ENCODE measurements at places on chromosomes 11 and 22.
A peak's percentile ranks its signal among the peaks of the same experiment; 100 is the strongest.

DNA sequence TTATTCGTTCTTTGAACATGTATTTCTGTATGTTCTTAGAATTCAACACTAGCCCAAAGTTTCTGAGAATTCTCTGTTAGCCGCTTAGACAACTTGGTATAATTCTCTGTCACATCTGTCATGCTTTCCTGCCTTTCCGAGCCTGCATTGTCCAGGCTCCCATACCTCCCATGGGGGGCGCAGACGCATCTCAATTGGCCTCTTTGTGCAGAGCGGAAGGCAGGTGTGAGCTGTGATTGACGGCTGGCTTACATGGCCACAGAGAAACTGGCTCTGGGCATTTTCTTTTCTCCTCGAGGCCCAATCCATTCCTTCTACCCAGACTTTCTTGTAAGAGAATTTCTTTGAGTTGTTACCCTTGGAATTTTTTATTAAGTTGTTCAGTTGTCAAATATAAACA is 132.7 kb upstream of the SESN3 start:
- DNase-seq, result no peak

DNA sequence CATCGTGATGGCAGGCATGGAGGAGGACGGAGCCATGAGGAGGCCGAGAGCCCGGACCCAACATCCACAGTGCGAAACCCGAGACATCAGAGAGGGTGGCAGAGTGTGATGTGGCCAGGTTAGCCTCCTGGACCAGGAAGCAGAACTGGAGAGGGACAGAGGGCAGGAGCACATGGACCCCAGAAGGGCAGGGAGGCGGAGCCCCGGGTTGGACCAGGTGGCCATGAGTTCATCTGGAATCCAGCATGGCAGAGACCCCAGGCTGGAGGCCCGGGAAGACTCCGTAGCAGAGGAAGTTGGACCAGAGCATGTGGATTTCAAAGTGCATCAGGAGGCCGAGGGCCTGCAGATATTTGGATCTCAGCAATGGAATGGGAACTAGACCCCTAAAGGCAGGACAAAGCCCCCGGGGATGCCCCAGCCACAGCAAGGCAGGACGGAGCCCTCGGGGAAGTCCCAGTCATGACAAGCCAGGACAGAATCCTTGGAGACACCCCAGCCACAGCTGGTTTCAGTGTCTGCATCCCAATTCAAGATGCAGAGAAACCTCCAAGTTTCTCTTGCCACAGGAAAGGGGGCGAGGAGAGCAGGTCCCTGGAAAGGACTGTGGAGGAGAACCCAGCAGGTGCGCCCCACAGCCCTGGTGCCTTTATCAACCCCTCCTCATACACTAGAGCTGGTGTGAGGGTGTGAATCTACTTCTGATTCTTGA is 1393.4 kb downstream of the BRD1 start:
- no peak for DNase-seq

DNA sequence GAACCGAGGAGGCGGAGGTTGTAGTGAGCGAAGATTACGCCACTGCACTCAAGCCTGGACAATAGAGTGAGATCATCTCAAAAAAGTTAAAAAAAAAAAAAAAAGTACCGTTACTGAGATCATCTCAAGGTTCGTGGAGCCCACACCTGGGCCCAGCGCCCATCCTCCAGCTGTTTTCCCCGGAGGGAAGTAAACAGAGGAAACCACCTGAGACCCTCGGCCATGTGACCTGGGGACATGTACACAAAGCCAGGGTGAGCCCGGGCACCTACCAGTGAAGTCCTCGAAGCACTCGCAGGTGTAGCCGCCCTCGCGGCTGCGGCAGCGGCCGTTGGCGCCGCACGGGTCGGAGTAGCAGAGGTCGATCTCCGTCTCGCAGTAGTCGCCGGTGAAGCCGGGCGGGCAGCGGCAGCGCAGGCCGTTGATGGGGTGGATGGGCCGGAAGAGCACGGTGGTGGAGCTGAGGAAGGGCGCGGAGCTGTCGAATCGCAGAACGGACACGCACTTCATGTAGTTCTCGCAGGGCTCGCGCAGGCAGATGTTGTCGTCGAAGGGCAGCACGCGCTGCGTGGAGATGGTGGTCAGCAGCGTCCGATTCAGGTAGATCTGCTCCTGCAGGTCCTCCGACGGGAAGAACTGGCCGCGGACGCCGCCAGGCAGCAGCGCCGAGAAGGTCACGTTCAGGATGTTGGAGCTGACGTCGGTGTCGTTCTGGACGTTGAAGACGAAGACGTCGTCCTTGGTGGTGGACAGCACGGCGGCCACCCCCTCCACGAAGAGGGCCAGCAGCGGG is 73.8 kb downstream of the CELSR1 start:
- DNase-seq, result no peak

DNA sequence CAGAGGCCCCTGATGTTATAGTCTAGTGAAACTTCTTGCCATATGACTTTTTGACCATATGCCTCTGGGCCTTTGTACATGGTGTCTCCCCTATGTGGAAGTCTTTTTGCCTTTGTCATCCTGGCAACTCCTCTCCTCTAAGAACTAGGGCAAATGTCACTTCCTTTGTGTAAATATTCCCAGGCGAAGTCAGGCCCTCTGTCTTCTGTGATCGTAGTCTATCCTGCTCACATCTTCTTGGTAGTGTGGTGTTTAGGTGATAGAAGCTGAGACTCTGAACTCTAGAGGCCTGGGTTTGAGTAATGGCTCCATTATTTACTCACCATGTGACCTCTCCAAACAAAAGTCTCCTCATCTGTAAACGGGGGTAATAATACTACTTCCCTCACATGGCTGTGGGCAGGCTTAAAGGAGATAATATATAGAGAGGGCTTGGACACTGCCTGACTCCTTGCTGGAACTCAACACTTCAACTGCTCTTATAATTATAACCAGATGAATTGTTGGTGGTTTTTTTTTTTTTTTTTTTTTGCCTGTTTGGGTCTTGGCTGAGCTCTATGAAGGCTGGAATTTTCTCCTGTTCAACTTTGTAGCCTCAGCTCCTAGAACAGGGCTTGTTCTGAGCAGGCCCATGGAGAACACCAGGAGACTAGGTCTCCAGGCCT is 43.8 kb downstream of the INSC start:
- DNase-seq, result peak; percentile 46

DNA sequence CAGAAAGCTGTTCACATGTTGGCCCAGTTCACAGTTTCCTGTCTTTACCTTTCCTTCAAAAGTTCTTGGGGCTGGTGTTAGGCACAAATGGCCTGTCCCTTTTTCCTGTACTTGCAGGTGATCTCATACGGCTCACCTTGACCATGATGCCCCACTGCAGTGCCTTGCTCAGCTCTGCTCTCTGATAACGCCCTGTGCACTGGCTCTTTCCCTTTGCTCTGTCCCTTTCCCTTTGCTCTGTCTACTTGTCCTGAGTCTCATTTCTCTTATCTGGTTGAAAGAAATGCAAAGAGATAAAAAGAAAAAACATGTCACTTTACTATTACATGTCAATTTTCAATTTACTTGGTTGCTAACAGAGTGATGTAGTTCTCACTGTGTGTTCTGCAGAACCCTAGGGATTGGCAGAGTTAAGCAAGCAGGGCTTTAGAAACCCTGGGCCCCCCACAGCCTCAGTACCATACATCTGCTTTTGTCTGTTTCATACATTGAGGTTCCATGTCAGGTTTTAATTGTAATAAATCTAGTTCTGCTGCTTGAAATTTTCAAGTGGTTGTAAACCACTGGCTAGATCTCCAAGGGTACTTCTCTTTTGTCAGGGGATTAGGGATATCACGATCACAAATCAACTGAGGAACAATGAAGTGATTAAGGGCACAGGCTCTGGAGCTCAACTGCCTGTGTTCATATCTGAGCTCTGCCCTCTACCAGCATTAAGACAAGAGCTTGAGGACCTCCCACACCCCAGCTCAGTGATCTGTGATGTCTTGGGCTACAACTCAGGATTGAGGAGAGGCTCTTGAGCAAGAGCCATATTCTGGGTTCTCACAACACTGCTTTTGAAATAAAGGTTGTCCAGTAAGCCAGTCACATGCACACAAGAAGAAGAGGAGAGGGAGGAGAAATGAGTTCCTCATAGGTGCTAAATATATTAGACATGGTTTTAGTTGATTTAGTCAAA is 16.3 kb upstream of the SORL1 start:
- no peak for DNase-seq

DNA sequence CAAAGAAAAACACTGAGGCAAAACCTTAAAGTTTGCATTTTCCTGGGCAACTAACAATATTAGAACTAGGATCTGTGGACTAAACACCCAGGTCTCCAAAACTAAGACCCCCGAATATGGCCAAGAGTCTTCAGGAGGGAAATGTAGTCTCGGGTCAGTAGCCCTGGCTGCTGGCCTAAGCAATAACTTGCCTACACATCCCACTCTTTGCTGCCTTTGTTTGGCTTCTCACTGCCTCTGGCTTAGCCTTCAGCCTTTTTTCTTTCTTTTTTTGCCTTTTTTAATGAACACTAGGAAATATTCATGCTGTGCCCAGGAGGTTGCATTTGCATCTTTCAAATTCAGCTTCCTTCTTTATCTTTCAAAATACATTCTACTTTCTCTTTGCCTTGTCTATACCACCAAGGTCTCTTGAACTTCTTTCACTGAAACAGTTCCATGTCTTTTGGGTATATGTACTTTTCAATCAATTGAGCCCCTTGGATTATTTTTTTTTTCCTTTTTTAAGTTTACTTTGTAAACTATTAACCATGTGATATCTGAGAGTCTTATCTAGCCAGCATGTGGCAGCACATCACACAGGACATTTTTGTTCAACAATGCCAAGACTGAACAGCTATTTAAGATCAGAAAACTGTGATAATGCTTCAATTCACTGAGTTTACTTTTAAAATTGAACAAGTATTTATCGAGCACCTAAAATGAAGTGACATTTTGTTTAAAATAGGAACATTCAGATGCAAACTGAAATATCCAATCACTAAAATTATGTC is 165.0 kb upstream of the TRPC6 start:
- peak; percentile 34 for DNase-seq

- no peak for DNase-seq
Measured at GRCh38 chr22:22106855-22107254, 124.3 kb upstream of the TOP3B start.

DNA sequence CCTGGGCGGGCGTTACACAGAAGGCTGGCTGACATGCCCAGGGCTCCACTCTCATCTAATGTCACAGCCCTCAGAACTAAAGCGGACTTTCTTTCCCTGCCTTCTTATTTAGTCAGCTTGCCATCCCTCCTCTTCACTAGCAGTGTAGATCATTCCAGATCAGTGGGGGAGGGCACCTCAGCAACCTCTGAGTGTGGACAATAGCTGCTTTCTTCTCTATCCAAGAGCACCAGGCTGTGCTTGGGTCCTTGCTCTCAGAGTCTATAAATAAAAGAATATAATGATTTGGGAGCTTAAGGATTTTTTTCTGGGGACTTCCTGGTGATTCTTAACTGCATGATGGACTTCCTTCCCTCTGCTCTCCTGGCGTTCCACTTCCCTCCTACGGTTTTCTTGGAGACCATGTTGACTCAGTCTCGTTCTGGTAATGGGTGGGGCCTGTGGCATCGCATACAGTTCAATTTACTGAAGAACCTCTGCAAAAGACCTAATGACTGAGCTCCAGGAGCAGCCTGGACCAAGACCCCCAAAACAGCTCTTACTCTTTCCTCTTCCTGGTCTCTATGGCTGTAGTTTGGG is 2.9 kb upstream of the HMBS start:
- no peak for DNase-seq

DNA sequence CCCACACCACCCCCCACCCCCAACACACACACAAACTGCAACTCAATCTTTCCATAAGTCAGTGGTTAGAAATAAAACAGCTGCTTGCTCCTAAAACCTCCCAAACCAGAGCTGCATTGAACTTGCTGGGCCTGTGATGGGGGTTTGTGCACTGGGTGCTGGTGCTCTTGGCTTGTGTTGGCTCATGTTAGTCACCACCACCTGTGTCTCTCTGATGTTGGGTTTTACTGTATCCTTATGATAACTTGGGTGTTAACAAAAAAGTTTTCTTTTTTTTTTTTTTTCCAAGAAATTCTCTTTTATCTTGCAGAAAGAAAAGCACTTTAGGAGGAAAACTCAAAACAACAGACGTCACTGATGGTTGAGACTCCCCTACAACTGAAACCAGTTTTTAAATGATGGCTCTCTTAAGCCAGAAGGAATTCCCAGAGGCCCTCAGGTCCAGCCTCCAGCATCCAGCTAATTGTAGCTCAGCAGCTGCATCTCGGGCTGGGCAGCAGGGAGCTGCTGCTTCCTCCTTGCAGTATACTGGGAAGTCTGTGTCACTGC is 79.9 kb upstream of the DRD2 start:
- no peak for DNase-seq

DNA sequence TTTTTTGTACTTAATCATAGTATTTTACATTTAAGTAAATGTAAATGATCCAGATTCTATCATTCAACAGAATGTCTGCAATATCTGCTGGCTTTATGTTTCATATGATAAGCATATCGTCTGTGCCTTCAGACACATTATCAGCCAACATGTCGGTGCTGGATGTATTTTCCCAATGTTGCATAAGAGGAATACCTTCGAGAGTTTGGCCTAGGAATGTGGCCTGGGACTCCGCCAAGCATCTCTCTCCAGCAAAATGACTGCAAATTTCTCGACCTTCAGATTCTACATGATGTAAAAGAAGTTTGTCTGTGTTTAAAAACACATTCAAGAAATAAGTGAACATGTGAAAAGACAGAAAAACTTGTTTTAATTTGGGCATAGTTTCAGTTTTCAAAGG is 6.9 kb downstream of the BDNF start:
- no peak for DNase-seq

DNA sequence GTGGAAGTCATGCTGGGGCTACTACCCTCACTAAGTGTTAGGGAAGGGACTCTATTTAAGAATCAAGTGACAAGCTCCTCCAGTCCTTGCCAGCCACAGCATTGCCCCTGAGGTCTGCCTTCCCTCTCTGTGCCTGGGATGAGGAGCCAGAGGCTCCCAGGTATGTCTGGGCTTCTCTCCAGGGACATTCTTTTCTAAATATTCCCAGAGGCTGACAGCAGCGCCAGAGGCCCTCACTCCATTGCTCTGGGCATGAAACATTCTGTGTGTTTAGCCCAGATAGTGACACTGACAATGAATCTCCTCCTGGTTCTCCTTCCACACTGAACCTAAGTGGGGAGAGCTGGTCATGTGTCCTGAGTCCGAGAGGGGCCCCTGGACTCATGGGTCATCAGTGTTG is 2.2 kb downstream of the OR51E1 start:
- DNase-seq, result no peak

DNA sequence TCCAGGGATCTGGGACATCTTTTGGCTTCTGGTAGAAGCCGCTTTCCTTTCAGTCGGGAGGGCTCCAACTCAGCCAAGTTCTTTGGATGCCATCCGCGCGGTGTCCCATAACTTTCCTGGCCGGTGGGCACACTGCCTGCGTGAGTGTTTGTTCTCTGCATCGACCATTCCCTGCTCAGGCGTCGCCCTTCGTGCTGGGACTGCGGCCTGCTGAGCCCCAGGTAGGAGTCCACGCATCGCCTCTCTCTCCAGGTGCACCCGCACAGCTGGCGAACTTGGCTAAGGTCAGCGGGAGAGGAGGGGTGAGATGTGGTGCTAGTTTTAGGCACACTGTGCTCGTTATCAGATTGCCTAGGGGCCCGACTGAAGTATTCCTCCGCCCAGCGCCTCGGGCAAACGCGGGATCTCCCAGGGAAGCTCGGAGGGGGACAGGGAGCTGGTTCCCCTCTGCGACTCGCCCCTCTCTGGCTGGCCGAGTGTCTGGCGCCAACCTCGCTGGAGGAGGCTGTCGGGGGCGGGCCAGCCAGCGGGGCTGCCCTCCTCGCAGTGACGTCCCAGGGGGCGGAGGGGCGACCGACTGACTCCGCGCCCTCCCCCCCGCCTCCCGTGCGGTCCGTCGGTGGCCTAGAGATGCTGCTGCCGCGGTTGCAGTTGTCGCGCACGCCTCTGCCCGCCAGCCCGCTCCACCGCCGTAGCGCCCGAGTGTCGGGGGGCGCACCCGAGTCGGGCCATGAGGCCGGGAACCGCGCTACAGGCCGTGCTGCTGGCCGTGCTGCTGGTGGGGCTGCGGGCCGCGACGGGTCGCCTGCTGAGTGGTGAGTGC is at the start of gene LAYN:
TSS of gene LAYN (plus strand) at position 607 of the 823 bp plus-strand sequence. CDS start at position 731, 124 bp downstream.
- no peak for DNase-seq

Measured in HS-5 (cell line).